Stimulated activated CD8-positive, alpha-beta memory T cell treated with anti-CD3 and anti-CD28 coated beads, Interleukin-15, amount 100 ng/mL, for 24 hours (primary cell): ENCODE measurements at places on chromosomes 4 and X.

DNA sequence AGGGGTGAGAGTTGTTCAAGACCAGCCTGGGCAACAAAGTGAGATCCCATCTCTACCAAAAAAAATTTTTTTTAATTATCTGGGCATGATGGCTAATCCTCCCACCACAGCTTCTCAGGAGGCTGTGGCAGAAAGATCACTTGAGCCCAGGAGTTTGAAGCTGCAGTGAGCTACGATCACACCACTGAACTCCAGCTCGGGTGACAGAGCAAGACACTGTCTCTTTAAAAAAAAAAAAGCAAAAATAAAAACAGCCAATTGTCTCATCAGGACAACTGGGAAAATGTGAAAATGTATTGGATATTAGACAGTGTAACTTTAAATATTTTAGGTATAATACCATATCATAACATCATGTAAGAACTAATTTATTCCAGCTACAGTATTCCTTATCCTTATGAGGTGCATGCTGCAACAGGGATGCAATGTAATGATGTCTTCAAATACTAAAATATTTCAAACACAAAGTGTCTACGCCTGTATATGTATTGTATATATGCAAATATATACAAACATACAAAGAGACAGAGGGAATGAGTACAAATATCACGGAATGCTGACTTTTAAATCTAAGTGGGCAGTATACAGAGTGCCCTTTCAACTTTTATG lies 17.2 kb downstream of the FAM13A start:
- no peak for DNase-seq

- no peak for DNase-seq
Observed at GRCh38 chrX:8971116-8971515, 62.8 kb downstream of the FAM9B start.

DNA sequence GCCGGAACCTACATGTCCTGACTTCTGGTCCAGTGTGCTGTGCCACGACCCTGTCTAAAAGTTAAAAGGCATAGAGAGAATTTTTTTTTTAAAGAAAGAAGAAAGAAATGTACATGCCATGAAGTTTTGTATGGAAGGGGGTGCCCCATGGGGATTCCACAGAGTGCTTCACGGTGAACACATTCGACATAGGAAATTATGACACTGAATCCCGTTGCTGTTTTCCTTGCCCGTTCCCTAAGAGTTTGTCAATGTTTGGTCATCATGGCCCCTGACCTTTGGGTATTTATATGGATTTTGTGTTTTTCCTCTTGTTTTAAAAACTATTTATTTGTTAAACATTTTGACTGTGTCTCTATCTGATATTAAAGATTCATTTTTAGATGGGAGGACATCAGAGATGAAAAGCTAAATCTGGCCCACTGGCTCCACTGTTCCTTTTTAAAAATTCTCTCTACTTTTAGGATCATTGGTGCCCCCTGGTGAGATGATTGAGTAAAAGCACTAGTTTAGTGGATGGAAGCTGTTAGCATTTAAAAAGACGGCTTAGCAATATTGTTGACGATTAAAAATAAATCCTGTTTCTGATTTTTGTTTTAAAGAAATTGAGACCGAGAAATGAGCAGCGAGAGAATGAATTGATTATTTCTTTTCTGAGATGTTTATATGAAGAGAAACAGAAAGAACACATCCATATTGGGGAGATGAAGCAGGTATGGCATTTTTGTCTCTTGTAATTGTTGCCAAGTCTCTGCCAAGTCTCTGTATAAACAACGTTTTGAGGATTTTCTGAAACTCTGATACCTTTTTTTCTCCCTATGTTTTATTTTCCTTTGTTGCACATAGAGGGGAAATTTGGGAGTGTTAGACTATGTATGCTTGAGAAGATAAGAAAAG lies 75.0 kb downstream of the PTTG2 start:
- DNase-seq: no peak

- no peak for DNase-seq
Observed at GRCh38 chrX:148288451-148288850, 212.0 kb upstream of the AFF2 start.

DNA sequence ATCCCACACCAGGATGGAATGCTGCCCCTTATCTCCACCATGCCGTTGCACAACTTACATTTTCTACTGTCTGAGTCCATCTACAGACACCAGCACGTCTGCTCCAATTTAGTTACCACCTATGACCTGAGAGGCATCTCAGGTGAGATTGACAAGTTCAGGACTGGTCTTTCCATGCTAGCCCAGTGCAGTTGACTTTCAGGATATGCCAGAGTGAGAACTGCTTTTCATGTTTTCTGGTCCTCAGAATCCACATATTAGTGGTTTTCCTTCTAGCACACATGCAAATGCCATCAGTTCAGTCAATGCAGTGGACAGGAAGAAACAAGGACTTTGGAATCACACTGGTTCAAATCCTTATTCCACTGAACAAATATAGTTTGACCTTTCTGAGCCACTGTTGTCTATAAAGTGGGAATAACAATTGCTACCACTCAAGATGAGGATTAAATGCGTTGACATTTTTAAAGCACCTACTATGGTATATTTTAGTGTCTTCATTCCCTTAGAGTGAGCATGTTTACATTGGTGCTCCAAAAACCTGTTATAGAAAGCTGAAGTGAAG lies 38.1 kb upstream of the ANXA3 start:
- no peak for DNase-seq
